ENCODE measurements at places on chromosomes 1 and 21.
A peak's percentile ranks its signal among the peaks of the same experiment; 100 is the strongest.

DNA sequence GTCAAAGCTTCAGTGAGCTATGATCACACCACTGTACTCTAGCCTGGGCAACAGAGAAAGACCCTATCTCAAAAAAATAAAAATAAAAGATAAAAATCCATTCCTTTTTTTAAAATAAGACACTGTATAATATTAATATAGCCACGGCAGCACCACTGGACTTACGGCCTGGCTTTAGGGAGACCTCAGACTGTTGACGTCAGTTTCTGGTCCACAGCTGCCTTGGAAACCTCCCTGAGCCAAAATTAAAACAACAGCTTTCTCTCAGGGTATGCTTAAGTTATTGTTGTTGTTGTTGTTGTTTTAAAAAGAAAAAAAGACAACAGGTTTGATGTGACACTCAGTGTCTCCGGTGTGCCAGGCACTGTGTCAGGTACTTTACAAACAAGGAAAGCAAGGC, 42.0 kb downstream of the CAPZB start:
- no peak for DNase-seq

DNA sequence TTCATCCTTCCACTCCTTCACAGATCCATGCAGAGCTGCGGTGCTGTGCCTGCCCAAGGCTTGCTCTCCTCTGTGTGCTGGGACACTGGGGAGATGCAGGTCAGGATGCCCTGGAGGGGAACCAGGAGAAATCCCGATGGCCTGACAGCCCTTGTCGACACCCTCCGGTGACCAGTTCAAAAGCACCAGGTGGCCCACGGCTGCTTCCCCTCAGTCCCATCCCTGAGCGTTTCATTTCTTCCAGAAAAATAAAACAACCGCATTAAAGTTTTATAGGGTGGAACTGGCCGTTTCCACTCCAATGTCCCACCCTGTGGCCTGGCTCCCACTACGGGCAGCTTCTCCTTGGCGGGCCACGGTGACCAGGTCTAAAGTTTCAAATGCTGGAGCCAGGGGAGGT, 48.3 kb downstream of the SLC66A1 start:
- DNase-seq: no peak

- DNase-seq: no peak
Observed at GRCh38 chr1:184078564-184079249, 27.2 kb downstream of the TSEN15 start.

DNA sequence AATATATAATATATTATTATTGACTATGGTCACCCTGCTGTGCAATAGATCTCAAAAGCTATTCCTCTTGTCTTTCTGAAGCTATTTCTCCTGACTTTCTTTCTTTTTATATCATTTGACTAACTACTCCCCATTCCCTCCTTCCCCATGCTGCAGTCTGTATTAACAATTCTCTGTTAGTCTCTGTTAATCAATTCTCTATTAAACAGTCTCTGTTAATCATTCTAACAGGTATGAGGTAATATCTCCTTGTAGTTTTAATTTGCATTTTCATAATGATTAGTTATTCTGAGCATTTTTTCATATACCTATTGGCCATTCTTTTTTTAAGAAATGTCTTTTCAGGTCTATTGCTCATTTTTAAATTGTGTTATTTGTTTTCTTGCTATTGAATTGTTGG, 201.0 kb upstream of the B3GALT2 start:
- DNase-seq: no peak

- no peak for DNase-seq
Observed at GRCh38 chr1:52341655-52342260, 24.2 kb downstream of the CC2D1B start.

- peak; percentile 61 for DNase-seq
Observed at GRCh38 chr1:183023146-183023600, at the start of gene LAMC1. LAMC1 (plus strand) TSS chr1:183023420; CDS start chr1:183023717, 297 bp downstream.

- no peak for DNase-seq
Observed at GRCh38 chr1:76547916-76548315, 319.4 kb upstream of the ST6GALNAC5 start.

GRCh38 chr1:6953907-6954364, 168.7 kb downstream of the CAMTA1 start:
- no peak for DNase-seq

DNA sequence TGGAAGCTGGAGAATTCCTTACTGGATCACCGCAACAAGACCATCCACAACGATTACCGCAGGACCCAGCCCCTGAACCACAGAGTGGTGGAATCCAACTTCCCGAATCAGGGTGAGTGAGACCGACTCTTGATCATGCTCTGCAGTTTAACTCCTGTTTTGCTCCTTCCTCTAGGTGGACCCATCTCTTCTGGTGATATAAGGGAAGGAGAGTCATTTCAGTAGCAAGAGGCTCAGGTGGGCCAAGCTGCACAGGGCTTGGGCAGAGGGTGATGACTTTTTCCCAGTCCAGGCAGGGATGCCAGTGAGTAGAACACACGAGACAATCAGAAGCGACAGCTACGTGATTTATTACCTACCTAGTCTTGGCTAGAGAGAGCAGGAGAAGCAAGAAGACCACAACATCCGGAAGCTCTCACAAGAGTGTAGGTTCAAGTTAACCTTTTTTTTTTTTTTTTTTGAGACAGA, 25.2 kb downstream of the CA6 start:
- DNase-seq: no peak

- DNase-seq: no peak
Observed at GRCh38 chr1:216049741-216050430, 373.4 kb downstream of the USH2A start.

GRCh38 chr1:175090780-175091179, 23.1 kb downstream of the TNN start:
- no peak for DNase-seq

- no peak for DNase-seq
Observed at GRCh38 chr1:235009561-235010306, 118.9 kb downstream of the TOMM20 start.

GRCh38 chr1:183444243-183444642, 26.1 kb upstream of the NMNAT2 start:
- DNase-seq: no peak

GRCh38 chr1:165369255-165369848, 12.8 kb upstream of the LMX1A start:
- DNase-seq: no peak

DNA sequence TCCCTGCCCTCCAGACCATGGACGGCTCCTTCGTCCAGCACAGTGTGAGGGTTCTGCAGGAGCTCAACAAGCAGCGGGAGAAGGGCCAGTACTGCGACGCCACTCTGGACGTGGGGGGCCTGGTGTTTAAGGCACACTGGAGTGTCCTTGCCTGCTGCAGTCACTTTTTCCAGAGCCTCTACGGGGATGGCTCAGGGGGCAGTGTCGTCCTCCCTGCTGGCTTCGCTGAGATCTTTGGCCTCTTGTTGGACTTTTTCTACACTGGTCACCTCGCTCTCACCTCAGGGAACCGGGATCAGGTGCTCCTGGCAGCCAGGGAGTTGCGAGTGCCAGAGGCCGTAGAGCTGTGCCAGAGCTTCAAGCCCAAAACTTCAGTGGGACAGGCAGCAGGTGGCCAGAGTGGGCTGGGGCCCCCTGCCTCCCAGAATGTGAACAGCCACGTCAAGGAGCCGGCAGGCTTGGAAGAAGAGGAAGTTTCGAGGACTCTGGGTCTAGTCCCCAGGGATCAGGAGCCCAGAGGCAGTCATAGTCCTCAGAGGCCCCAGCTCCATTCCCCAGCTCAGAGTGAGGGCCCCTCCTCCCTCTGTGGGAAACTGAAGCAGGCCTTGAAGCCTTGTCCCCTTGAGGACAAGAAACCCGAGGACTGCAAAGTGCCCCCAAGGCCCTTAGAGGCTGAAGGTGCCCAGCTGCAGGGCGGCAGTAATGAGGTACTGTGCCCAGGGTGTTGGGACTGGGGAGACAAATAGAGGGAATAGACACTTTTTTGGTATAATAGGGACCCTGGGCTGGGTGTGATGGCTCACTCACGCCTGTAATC, 1.0 kb downstream of the ZBTB48 start:
- DNase-seq: no peak

DNA sequence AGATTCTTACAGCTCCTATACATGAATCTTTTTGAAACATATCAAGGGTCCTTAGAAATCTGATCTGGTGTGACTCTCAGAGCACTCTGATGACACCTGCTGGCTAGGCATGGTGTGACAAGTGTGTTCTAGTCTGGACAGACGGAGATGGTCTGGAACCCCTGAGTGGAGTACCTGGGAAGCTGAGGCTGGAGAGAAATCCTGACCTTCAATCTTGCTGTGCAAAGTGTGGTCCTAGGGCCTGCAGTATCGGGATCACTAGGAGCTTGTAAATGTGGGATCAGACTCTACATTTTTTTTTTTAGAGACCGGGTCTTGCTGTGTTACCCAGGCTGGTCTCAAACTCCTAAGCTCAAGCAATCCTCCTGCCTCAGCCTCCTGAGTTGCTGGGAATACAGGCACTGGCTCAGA, 78.6 kb upstream of the SOD1 start:
- DNase-seq: peak; percentile 6

DNA sequence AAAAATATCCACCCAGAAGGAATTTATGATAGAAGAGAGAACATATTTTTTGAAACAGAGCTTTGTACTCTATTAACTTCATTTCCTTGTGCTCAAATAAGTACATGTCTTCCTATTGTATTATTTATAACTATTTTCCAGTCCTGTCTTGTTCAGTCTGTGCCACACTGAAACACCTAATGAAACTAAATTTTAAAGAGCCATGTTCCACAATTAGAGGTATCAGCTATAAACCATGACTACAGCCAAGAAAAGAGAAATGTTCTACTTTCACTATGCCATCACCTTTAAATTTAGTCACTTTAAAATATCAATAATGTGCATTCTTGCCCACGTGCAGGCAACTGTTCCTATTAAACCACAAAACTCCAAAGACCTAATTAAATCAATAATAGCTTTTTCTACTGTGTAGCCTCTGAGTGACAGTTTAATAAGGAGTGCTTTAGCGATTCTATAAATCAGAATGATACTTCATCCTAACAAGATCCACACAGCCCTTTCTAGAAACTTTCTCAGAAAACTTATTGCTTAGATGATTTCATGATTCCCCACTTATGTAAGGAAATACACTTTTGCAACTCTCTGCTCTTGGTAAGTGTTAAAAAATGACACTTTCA, 404.9 kb upstream of the CHRM3 start:
- DNase-seq: no peak

GRCh38 chr1:224430511-224431113, 4.0 kb downstream of the WDR26 start:
- peak; percentile 31 for DNase-seq

- no peak for DNase-seq
Observed at GRCh38 chr1:234782105-234782751, 172.2 kb upstream of the IRF2BP2 start.

GRCh38 chr1:24283326-24284155, 35.6 kb upstream of the GRHL3 start:
- DNase-seq: no peak

GRCh38 chr1:184210031-184210430, 158.5 kb downstream of the TSEN15 start:
- no peak for DNase-seq

DNA sequence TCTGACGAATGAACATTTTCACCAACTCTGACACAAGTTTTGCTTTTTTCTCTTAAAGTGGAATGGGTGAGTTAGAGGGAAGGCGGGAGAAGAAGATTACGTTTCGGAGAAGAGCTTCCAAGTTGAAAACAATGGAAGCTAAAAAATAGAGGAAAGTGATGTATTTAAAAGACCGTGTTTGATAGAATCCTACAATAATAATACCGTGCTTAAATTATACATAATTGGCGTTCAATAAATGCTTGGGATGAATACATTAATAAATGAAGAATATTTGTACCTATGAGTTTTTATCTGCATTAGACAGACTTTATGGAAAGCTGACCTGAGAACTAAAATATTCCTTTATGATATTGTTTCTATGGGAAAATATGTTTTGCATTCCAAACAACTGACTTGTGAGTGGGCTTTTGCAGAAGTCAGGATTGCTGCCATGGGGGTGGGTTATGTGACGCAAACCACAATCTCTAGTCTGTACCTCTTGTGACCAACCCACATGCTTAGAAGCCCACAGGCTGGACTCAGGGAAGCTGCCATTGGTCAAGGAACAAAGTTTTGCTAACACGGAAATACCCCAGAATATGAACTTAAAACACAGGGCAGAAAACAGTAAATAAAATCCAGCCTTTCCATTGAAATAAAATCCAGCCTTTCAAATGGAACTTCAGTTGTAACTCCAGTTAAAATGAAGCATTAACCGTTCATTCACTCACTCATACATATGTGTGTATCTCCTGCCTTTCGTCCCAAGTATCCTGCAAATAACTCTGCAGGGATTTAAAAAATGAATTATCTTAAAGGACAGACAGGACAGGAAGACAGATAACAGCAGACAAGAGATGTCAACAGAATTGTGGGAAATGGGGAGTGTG, 21.3 kb upstream of the ATF3 start:
- no peak for DNase-seq

- no peak for DNase-seq
Observed at GRCh38 chr1:150887018-150887417, at the start of gene CTXND2. CTXND2 (plus strand) TSS chr1:150887136; CDS start chr1:150912315, 25,179 bp downstream.

DNA sequence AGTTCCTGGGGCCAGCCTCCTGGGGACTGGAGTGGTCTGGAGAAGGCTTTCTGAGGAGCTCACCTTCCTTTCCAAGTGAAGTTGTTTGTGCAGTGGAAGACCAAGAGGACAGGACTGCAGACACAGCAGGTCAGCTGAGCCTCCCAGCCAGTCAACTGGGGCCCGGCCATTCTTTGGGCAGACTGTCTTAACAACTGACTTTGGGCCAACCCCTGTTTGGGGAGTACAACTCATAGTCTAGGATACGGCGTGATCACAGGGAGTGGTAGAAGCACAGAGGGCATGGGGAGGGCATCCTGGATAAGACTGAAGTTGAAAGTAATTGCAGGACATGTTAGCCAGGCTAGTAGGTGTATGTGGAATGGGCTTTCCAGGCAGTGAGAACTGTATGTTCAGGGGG, 50.3 kb downstream of the PGM1 start:
- no peak for DNase-seq

GRCh38 chr1:59903141-59903754, 23.3 kb downstream of the CYP2J2 start:
- DNase-seq: no peak

- peak; percentile 69 for DNase-seq
Observed at GRCh38 chr1:71049951-71050598, 2.5 kb upstream of the PTGER3 start.

DNA sequence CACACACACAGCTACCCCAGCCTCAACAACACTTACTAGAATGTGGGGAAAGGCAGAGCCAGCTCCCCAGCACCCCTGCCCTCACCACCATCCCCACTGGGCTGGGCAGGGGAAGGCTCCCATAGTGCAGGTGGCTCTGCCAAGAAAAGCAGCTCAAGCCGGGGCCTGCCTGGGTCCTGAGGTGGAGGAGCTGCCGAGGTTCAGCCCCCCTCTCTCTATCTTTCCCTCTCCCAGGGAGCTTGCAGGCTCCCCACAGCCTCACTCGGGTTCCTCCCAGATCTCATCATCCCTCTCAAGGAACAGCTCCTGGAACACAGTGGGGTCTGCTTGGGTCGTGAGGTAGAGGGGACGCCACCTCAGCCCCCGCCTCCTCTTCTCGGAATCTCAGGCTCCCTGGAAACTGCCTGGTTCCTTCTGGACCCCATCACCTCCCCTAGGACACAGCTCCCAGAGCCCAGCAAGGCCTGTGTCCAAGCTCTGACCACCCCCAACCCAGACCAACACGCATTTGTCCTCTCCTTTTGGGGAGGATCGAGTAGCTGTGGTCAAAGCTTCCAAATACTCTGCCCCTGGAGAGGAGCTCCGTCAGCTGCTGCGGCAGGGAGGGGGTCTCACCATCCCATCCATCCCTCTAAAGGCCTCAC, 704 bp downstream of the S100A16 start:
- DNase-seq: no peak

GRCh38 chr21:35311985-35312384, 262.9 kb upstream of the RUNX1 start:
- no peak for DNase-seq

All from amniotic stem cell (primary cell).